Thoracic aorta (tissue), 2 donors: ENCODE measurements at places on chromosomes 1 and 21. TPM values are rescaled to one million over a fixed set of nuclear protein-coding genes. Genes with fewer than 3 reads are reported as not detected.

The LENEP gene
- total RNA-seq, result not detected

The INKA2 gene
- total RNA-seq, result 3.8 TPM

GRCh38 chr1:1432951-1433803 lies 2.3 kb upstream of the VWA1 start:
- DNase-seq, result no peak

DNA sequence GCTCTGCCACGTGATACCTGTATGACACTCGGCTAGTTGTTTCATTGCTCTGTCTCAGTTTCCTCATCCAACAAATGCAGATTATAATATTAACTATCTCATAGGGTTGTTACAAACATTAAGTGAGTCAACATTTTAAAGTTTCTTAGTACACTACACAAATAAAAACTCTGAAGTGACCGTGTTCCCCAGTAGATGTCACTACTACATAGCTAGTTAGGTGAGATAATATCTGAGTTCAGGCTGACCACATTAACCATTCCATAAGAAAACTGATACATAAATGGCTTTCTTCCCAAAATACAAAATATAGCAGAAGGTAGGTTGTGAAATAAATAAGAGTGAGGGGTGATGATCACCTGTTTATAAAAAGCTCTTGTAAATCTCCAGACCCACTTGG lies 214.1 kb downstream of the NUF2 start:
- DNase-seq, result no peak

DNA sequence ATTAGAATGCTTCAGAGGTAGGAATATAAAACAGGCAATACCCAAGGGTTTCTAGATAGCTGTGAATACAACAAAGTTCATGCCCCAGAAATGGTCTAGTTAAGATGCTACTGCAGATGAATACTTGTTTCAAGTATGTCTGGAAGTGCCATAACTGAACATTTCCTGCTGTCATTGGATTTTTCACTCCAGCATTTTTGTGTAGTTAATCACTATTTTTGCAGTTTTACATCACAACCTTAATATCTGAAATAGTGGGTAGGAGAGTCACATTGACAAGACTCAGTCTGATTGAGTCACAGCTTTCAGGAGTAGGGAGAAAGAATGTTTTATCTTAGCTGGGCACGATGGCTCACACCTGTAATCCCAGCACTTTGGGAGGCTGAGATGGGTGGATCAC lies 126.4 kb upstream of the C1orf21 start:
- DNase-seq, result no peak

DNA sequence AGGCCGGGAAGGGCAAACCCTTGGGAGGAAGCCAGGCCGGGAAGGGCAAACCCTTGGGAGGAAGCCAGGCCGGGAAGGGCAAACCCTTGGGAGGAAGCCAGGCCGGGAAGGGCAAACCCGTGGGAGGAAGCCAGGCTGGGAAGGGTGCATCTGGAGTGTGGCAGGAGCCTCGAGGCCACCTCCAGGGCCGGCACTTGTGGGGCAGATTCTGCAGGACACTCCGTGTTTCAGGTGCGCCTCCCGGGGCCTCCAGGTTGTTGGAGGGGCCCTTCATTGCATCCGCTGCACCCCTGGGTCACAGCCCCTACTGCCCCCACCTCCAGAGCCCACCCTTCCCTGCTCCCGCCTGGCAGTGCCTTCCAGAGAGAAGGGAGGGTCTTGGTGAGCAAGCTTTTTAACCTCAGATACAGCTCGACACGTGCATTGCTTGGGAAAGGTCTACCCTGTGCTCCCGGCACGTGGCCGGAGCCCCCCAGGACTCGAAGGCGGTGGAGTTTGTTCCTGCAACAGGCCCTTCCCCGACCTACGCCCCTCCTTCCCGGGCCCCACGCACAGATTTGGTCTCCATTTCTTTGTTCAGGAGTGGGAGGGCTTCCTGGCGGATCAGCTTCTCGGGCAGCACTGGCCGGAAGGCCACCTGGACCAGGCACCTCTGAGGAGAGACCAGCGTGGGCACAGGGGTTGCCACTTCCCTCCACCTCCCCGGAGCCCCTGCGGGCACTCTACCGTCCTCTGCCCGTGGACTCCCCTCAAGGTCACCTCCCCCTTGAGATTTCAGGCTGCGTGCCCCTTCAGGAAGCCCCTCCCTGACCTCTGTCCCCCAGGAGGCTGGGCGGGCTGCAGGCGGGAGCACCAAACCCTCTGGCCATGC lies 9.4 kb upstream of the TMEM52 start:
- DNase-seq, result no peak

The SMPDL3B gene
- total RNA-seq, result not detected

The KCNT2 gene
- 23.6 TPM for total RNA-seq

The LIN28A gene
- not detected for total RNA-seq

- no peak for DNase-seq
These were observed 46.2 kb downstream of the ZNF648 start for GRCh38 chr1:182015360-182015759.
